ENCODE measurements at places on chromosomes 16 and 17.

DNA sequence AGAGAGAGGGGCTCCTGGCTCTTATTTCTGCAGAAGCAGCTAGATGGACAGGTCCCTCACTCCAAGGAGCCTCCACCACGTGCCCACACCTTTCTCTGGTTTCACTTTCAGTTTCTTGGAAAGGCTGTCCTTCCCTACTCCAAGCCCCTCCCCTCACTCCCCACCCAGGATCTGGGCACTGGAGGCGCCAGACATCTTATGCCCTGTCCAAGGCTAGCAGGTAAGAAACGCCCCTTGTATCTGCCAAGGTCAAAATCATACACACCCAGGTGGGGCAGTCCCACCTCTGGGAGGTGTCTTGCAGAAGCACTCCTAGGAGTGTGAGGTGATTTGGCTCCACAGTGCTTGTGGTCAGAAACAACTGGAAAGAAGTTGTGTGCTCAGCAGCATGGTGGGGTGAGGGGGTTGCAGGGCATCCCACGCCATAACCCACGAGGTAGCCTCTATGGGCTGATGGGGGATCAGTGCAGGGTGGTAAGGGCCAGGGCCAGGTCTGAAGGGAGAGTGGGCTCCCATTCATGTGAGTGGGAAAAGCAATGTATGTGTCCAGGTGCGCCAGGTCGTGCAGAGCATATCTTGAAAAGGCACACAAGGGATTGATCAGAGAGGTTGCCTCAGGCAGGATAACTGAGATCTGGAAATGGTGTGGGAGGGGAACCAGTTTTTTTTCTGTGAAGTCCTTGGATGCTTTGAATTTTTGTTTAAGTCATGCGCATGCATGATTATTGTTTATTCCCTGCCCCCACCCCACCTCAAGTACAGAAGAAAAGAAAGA lies 31.8 kb upstream of the PRM1 start:
- no peak for DNase-seq

- no peak for DNase-seq
Measured at GRCh38 chr17:16593356-16594102, 24.5 kb upstream of the ZNF287 start.

DNA sequence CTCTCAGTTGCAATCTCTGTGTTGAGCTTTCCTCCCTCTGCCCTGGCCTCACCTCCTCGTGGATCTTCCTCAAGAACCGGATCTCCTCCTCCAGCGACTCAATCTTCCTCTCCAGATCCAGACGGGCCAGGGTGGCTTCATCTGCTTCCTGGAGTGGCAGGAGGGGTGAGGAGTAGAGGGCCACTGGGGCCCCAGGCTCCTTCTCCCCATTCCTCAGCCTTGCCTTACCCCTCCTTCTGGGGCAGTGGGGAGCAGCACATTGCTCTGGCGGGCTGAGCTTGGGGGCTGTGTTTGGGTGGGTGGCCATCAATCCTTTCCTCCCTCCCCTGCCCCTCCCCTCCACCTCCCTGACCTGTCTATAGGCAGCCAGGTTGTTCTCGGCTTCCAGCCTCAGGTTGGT lies 1.6 kb downstream of the GFAP start:
- DNase-seq = no peak

GRCh38 chr16:73616770-73617169 lies 568.8 kb upstream of the ZFHX3 start:
- no peak for DNase-seq

DNA sequence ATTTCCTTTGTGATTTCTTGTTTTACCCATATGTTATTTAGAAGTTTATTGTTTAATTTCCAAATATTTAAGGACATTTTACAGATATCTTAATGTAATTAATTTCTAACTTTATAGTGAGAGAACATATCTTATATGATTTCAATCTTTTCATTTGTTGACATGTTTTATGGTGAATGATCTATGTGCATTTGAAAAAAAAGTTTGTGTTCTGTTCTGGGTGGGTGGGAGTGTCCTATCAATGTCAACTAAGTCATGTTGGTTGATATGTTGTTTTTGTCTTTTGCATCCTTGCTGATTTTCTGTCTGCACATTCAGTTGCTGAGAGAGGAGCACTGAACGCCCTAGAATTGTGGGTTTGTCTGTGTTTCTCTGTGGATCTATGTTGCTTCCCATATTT lies 50.3 kb upstream of the CBFA2T3 start:
- no peak for DNase-seq

DNA sequence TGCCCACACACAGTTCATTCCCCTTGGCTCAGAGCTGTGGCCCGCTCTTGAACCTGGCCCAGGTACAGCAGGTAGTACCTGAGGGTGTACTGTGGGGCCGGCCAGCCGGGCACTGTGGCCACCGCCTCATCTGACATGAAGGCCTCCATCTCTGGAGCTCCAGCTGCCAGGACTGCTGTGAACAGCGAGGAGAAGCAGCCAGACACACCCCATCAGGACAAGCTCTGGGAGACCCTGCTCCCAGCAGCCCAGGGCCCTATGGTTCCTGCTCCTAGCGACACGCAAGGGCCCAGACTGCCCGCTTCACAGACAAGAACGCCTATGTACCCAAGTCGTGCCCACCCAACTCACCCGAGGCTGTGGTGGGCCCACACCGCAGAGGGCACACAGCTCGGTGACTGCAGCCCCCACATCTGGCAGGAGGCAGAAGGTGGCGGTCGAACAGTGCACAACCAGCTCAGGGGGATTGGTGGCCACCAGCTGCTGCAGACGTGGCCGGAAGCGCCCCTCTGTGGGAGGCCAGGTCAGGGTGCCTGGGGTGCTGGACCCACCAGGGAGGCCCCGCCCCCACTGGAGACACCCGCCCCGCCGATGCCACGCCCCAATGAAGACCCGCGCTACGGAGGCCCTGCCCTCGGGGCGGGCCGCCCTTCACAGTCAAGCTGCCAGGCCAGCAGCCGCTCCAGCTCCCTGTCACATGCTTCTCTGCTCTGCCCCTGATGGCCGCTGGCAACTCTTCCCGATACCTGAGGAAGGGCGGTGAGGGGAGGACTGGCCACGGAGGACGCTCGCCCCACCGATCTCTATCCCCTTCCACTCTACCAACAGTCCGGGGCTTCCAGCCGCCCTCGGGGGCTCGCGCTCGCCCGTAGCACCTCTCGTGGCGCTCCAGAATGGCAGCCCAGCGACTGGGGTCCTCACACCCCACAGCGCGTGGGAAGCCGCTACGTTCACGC lies 1.1 kb upstream of the STUB1 start:
- peak; percentile 59 for DNase-seq

- no peak for DNase-seq
Measured at GRCh38 chr17:50267074-50267841, 7.0 kb upstream of the TMEM92 start.

DNA sequence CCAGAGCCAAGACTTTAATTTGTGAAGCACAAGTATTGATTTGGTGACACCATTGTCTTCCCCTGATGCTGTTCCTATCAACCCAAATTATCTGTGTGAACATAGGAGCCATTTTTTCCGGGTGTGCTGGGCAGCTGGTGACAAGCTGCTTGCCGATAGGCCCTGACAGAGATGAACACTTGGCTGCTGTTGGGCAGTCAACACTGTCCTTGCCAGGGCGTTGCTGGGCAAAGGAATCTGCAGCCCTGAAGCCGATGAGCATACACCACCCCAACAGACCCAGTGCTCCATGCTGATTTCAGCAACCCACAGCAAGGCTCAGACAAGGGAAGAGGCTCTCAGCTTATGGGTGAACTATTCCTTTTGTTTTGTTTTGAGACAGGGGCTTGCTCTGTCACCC lies 105.4 kb downstream of the YPEL2 start:
- no peak for DNase-seq

GRCh38 chr17:58470356-58470755 lies 17.9 kb downstream of the HSF5 start:
- no peak for DNase-seq

DNA sequence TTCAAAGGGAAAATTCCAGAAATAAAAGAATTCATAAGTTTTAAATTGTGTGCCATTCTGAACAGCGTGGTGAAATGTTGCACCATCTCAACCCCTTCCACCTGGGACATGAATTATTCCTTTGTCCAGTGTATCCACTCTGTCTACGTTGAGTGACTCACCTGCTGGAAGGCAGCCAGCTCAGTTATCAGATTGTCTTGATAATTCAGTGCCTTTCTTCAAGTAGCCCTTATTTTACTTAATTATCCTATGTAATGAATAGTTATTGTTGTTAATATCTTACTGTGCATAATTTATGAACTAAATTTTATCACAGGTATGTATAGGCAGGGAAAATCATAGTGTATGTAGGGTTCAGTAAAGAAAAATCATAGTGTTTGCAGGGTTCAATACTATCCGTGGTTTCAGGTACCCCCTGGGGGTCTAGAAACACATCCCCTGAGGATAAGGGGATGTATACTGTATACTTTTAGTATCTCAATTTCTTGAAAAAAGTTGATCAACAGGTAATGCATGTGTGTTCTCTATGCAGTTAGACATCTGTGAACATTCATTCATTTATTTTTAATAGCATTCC lies 7.7 kb upstream of the PCTP start:
- no peak for DNase-seq

DNA sequence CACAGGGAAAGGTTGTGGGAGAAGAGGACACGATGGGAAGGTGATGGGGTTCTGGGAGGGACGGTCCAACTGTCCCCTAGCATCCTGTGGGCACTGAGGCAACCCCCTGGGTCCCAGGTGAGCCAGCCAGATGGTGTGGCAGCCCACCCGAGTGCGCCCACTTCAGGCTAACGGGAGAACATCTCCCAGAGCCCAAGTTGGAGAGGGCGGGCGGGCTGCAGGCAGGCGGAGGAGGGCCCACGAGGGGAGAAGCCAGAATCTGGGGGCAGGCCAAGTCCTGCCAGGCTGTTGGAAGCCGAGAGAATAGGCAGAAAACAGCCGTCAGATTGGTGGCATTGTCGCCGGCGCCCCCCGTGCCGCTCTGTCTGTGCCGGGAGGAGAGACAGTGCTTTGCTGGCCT lies 13.8 kb upstream of the ABCC3 start:
- no peak for DNase-seq

- no peak for DNase-seq
Measured at GRCh38 chr17:1005361-1005946, 8.5 kb downstream of the TIMM22 start.

- DNase-seq = no peak
Measured at GRCh38 chr17:16272111-16272840, 55.3 kb downstream of the PIGL start.

- DNase-seq = no peak
Measured at GRCh38 chr17:32152130-32152529, 9.8 kb downstream of the RHOT1 start.

DNA sequence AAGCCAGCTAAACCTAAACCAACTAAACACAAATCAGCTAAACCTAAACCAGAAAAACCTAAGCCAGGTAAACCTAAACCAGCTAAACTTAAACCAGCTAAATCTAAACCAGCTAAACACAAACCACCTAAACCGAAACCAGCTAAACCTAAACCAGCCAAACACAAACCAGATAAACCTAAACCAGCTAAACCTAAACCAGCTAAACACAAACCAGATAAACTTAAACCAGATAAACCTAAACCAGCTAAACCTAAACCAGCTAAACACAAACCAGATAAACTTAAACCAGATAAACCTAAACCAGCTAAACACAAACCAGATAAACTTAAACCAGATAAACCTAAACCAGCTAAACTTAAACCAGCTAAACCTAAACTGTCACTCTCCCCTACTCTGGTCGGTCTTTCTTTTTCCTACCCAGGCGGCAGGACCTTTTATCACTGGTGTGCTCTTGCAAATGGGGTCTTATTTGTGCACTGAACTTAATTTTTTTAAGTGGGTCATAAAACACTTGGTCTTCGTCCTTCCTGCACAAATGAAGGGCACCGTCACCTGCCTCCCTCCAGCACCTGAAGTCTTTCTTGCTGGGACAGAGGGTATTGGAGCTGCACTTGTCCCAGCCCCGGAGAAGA lies 7.2 kb downstream of the EVPL start:
- DNase-seq = no peak

DNA sequence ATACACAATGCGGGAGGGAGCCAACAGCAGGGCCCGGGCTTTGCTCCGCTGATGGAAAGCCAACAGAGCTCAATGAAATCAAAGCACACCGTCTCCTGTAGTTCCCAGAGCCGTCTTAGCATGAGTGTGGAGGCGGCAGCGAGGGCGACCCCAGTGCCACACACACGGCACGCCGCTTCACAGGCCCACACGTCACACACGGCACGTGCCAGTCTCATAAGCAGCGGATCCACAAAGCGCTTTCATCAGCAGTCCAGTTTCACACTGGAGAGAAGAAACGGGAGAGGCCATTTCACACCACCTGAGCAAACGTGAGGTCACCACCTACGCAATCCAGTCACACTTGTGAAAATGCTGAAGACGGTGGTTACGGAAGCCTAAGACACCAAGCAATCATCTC lies 34.8 kb downstream of the CYB5D2 start:
- DNase-seq = no peak

DNA sequence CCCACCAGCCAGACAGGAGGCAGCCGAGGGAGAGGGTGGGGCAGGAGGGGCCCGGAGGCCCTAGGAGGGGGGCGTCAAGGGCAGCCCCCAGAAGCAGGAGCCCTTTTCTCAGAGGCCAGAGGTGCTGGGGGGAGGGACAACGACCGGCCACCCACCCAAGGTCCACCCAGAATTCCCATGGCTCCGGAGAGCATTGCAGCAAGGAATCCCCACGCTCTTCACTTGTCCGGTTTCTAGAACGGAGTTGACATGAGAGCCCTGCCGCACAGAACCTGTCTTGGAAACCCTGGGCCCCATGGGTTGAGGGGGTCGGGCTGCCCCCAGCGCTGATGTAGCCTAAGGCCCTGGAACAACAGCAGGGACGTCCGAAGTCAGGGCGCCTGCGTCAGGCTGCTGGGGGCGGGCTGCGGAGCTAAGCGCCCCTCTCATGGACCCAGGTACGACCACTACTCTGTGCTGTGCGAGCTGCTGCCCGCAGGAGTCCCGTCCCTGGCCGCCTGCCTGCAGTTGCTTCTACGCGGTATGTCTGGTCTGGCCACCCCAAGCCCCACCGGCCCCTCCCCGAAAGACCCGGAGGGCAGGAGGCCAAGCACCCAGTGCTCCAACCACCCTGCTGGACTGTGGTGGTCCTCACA lies 11.2 kb downstream of the CYBC1 start:
- no peak for DNase-seq

- DNase-seq = no peak
Measured at GRCh38 chr16:47492428-47493377, 31.6 kb downstream of the PHKB start.

DNA sequence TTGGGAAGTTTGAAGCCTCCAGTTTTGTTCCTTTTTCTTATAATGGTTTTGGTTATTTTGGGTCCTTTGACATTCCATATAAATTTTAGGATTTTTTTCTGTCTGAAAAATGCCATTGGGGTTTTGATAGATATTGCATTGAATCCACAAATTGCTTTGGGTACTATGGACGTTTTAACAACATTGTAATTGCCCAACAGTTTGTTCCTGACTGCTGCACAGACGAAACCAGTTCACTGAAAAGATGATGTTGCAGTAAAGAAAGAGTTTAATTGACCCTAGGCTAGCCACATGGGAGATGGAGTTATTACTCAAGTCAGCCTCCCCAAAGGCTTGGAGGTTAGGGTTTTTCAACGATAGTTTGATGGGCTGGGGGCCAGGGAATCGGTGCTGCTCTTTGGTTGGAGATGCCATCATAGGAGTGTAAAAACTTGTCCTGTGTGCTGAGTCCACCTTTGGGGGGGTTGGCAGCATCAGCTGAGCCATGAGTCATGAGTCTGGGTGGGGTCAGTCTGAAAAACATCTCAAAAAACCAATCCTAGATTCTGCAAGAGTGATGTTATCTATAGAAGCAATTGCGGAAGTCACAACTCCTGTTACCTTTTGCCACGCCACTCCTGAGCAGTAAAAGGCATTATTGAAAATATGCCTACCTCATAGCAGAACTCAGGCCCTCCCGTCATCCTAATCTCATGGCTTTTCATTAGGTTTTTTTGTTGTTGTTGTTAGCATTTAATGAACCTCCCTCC lies 2.7 kb upstream of the PRSS41 start:
- no peak for DNase-seq
